ENCODE measurements at places on chromosomes 4 and X. TPM values are rescaled to one million over a fixed set of nuclear protein-coding genes. Genes with fewer than 3 reads are reported as not detected.

GRCh38 chr4:93842601-93843252 lies 14.2 kb downstream of the ATOH1 start:
- DNase-seq: no peak

- no peak for DNase-seq
Measured at GRCh38 chr4:4746444-4746843, 113.0 kb upstream of the MSX1 start.

- no peak for DNase-seq
Measured at GRCh38 chr4:78532046-78532445, 19.5 kb upstream of the ANXA3 start.

- no peak for DNase-seq
Measured at GRCh38 chr4:90002441-90003062, 107.9 kb downstream of the MMRN1 start.

- DNase-seq: no peak
Measured at GRCh38 chr4:98284640-98285046, 23.5 kb downstream of the RAP1GDS1 start.

GRCh38 chr4:127896528-127896927 lies 15.8 kb downstream of the PLK4 start:
- DNase-seq: no peak

GRCh38 chrX:118666521-118666920 lies 60.9 kb upstream of the IL13RA1 start:
- no peak for DNase-seq

GRCh38 chr4:185504098-185505047 lies 30.9 kb downstream of the PDLIM3 start:
- peak; percentile 89 for DNase-seq

GRCh38 chr4:97121493-97121892 lies 1021.8 kb downstream of the STPG2 start:
- no peak for DNase-seq

GRCh38 chr4:176790398-176790797 lies 2.3 kb downstream of the VEGFC start:
- DNase-seq: no peak

- no peak for DNase-seq
Measured at GRCh38 chr4:145315811-145316225, 135.4 kb upstream of the OTUD4 start.

- DNase-seq: no peak
Measured at GRCh38 chrX:86195343-86195742, 47.1 kb downstream of the DACH2 start.

DNA sequence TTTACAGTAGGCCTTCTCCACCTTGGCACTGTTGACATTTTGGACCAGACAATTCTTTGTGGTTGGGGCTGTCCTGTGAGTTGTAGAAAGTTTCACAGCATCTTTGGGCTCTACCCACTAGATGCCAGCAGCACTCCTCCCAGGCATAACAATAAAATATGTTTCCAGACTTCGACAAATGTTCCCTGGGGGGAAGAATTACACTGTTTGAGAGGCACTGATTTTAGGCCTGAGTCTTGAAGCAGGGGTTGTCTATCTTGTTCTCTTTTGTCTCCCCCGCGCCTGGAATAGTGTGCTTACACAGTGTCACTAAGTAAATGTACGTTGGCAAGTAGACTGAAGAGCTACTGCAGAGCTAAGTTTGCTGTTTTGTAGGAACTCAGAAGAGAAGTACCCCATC lies 254.4 kb upstream of the BOD1L1 start:
- DNase-seq: no peak

DNA sequence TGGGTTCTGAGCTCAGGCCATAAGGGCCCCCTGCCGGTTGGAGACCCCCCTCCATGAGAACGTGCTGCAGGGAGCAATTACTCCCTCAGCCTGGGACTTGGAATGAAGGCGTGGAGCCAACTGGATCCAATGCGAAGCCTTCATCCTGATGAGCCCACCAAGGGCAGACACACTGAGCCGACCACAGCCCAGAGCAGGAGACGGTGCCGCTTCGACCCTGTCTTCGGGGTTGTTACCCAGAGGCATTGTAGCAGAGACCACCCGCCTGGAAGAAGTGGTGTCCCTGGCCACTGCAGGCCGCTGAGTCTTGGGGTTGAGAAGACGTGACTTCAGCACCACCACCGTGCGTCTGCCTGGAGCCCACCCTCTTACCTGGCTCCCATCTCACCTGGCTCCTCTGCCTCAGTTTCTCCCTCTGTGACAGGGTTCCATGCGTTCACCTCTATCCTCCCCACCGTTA lies 7.0 kb upstream of the NKX1-1 start:
- no peak for DNase-seq

DNA sequence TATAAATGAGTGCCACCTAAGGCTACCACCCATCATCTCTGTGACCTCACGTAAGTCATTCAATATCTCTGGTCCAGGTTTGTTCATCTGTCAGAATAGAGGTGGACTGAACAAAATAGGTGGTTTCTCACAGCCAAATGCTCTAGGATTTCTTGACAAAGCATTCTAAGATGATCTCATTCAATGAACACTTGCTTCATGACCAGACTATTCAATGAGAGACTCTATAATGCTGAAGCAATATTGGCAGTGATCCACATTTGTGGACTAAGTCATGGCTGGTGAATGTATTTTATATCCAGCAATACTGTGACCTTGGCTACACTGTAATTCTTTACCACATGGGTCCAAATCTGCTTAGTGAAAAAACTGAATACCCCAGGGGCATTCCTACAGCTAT lies 37.9 kb downstream of the LDB2 start:
- DNase-seq: no peak

- peak; percentile 11 for DNase-seq
Measured at GRCh38 chr4:106569146-106570031, 200.8 kb upstream of the GIMD1 start.

DNA sequence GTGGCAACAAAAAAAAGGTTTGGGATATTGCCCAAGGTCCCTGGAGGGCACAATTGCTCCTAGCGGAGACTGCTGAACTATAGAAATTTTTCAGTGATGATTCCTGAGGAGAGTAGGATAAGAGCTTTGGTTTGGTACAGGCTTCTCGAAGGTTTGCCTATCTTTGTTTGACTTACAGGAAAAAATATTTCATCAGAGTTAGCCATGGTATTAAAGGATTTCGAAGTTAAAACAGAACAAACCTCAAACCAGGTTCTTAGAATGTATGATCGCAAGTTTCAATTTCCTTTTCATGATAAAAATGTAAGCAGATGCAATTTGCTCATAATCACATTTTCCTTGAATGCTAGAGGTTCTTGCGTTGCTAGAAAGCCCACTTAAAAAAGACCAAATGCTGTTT lies 1.7 kb downstream of the EGFL6 start:
- no peak for DNase-seq

DNA sequence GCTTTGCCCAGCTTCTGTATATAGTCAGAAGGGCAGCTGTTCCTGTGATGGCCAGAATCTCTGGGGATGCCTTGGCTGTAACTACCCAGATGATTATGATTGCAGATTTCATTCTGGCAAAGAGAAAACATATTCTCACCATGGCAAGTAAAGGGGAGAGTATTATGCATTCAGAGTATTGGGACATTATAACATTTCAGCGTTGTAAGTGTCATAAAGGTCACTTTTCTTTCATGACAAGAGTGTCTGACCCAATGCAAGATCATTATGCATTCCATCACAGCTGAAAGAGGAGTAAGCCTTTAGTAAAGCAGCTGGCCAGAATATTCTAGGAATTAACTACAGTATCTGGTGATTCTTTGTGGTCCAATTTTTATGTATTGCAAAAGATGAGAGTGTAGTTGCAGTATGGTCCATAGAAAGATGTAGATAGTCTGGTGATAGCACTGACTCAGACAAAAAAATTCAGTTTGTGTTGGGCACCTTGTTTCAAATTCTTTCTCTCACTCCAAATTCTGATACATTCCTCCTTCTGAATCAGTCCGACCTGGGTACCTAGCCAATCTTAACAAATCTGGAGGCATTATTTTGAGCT lies 2366.3 kb downstream of the PCDH7 start:
- DNase-seq: no peak

DNA sequence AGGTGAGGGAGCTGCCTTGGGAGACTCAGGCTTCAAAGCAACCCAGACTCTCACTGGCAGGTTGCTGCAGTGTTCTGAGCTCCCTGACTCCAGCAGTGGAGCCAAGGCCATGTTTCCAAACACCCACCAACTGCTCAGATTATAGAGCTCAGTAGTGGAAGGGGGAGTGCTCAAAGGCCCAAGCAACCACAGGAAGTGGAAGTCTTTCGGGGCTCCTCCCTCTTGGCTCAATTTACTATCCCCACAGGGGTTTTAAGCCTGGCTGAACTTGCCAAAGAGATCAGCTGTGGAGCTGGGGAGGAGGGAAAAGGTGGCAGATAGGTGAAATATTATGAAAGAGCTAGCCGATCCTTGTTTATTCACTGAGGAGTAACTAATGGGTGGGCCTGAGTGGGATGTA lies 82.5 kb downstream of the HPRT1 start:
- DNase-seq: no peak

DNA sequence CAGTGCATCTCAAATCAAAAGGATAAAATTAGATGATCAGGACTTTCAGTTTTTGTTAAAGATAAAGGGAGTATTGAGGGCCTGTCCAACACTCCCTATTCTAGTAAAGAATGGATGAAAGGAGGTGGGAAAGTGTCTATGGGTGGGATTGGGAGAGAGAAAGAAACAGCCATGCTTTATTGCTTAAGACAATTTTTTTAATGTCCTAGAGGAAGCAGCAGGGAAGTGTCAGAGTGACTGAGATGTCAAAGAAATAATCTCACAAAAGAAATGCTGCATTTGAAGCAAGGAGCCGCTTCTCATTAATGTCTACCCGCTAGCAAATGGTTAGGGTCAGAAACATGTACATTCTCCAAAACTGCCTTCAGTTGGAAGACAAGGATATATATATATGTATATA lies 117.4 kb upstream of the GALNT7 start:
- no peak for DNase-seq

GRCh38 chrX:40082447-40083119 lies 15.2 kb downstream of the BCOR start:
- no peak for DNase-seq

DNA sequence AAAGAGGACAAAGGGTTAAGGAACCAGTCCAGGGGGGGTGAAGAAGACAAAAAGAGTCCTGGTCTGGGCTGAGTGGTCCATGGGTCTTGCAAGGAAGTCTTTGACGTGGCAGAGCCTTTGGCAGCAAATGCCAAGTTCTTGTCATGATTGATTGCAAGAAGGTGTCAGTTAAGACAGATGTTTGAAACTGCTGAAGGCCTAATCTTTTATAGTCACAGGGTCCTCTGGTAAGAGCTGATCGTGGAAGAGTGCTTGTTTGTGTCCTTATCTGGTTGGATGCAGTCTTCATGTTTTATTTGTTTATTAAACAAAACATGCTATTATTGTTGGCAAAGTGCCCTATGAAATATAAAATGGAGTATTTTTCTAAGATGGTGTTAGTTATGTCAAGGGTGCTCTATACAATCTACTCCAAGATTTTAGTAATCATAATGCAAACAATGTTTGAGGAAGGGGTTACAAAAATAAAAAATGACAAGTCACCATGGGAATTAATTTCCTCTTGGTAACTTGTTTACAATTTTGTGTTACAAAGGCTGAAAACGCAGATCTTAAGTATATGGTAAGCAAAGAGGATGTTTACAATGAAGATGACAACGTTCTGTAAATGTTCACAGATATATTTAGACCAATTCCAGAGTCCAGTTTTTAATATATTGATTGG lies 85.9 kb downstream of the MAGED4 start:
- no peak for DNase-seq

GRCh38 chr4:87363552-87363951 lies 27.4 kb downstream of the HSD17B11 start:
- DNase-seq: no peak

GRCh38 chr4:186569533-186570192 lies 14.3 kb upstream of the MTNR1A start:
- no peak for DNase-seq

DNA sequence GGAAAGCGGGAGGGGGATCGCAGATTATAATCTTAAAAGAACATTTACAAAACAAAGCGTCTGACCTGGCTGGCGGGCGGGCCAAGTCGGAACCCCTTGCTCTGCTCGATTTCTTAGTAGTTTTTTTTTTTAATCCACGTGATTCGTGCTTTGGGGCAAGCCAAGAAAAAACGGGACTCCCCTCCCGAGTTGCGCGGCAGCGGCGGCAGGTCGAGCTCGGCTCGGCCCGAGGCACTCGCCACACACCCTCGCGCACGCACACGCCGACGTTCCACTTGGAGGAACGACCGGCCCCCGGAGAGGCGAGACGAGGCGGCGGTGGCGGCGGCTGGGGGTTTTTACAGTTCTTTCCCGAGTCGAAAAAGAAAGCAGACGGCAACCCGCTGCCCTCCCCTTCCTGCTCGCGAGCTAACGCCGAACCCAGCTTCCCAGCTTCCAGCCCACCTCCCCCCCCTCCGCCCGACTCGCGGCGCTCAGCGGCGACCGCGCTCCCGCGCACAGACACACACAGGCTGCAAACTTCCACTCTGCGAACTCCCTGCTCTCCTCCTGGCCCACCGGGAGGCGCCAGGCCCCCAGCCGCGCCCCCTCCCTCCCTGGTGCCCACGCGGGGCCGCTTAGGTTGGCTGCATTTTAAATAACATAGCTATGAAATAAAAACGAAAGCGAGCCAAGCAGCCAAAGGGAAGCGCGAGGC lies 1.2 kb downstream of the BCOR start:
- peak; percentile 75 for DNase-seq

DNA sequence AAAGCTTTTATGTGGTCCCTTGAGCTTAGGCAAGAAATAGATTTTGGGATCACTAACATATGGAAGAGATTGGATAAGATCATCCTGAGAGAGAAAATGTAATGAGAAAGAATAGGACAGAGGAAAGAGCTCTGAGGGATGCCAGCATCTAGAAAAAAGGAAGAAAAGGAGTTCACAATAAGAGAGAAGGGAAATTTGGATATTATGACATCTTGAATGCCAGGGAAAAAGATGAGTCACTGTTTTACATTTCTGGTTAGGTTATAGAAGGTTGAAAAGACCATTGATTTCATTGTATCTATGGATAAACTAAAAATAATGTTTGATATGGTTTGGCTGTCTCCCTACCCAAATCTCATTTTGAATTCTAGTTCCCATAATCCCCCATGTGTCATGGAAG lies 208.5 kb downstream of the MAD2L1 start:
- DNase-seq: no peak

DNA sequence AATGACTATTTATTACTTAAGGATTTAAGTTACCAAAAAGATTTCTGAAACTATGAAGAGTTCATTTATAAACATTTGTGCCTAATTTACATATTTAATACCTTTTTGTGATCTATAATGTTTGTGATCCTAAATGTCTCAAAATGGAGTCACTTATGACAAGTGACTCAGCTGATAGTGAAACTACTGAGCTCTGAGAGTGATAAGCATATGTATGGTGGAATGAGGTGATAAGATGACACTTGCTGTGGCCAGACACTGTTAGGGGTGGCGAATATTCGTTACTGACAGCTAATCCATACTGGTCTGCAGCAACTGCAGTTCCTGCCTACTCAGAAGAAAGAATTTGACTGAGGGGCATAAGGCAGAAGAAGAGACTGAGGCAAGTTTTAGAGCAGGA lies 5.5 kb upstream of the NXF3 start:
- no peak for DNase-seq

PAGE1 gene
- not detected for total RNA-seq

KIAA1210 gene
- not detected for total RNA-seq

CHRDL1 gene
- total RNA-seq: 3.2 TPM

CC2D2A gene
- total RNA-seq: 8.6 TPM

ATP11C gene
- total RNA-seq: 6.0 TPM

CCDC110 gene
- total RNA-seq: 1.0 TPM

IGBP1 gene
- 47.8 TPM for total RNA-seq

GALNT7 gene
- 5.1 TPM for total RNA-seq

PRRG3 gene
- 3.4 TPM for total RNA-seq

IL13RA2 gene
- not detected for total RNA-seq

MAMLD1 gene
- 1.8 TPM for total RNA-seq

TAF7L gene
- total RNA-seq: not detected

TBC1D9 gene
- total RNA-seq: 11.1 TPM

LDB2 gene
- 34.3 TPM for total RNA-seq
